ENCODE measurements at places on chromosomes 4 and X.

GRCh38 chrX:121000589-121000988 lies 15.0 kb upstream of the CT47A1 start:
- no peak for DNase-seq

GRCh38 chrX:11474576-11474975 lies 181.4 kb downstream of the AMELX start:
- no peak for DNase-seq

DNA sequence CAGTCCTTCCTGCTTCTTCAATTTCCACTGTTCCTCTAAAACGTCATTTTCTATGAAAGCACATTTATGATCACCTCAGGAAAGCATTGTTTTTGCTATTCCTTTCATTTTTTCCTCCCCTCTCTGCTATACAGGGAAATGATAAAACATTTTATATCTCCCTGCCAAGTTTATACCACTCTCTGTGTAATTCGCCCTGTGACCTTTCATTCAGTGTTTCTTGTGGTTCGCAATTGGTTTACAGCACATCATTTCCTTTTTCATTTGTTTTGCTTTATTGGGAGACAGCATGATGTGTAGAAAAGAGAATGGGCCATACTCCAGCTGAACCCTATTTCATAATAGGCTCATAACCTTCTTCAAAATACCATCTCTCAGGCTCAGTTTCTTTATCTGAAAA lies 99.9 kb upstream of the RAPGEF2 start:
- no peak for DNase-seq

GRCh38 chr4:86472377-86473019 lies 112.6 kb upstream of the MAPK10 start:
- DNase-seq: no peak

GRCh38 chr4:161252520-161253141 lies 911.2 kb downstream of the FSTL5 start:
- no peak for DNase-seq

DNA sequence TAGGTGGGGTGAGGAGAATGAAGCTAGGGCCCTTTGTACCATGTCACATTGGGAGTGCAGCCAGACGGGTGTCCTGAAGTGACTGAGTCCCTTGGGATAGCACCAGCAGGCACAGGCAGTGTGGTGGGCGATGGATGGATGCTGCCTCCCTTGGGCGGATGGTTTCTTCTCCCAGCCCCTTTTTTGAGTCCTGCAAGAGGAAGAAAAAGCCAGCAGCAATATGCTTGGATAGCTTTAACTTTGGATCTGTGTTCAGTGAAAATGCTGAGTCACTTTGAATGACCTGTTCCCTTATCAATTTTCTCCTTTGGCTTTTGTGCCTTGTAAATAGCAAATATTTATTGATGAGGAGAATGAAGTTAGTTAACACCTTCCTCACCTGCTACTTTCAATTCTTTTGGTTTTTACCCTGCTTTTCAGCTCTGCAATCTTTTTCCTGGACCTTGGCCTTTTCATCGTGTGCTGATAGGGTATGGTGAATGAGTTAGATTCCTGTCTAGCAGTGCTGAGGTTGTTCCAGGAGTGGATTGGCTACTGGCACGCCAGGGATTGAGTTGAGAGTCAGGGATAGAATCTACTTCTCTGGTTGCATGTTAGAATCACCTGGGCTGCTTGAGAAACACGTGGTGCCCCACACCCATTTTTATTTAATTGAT lies 10.2 kb downstream of the DCUN1D4 start:
- no peak for DNase-seq

DNA sequence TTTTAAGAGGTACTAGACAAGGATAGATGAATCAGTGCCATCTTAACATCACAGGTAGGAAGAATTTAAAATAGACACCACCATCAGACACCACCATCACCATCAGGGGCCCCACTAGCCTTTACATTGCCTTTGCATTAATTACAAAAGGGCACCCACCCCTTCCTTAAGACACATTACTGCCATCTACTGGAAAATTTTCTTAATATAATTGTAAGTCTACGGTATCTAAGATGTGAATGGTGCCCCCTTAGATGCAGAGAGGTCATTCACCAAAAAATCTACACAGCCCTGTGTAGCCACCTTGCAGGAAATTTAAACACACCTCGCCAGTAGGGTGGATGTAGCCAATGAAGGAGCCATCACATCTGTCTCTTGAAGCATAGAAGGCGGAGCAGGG lies 184.1 kb downstream of the MID1IP1 start:
- no peak for DNase-seq

GRCh38 chrX:149903889-149904748 lies 23.1 kb downstream of the MAGEA8 start:
- no peak for DNase-seq

DNA sequence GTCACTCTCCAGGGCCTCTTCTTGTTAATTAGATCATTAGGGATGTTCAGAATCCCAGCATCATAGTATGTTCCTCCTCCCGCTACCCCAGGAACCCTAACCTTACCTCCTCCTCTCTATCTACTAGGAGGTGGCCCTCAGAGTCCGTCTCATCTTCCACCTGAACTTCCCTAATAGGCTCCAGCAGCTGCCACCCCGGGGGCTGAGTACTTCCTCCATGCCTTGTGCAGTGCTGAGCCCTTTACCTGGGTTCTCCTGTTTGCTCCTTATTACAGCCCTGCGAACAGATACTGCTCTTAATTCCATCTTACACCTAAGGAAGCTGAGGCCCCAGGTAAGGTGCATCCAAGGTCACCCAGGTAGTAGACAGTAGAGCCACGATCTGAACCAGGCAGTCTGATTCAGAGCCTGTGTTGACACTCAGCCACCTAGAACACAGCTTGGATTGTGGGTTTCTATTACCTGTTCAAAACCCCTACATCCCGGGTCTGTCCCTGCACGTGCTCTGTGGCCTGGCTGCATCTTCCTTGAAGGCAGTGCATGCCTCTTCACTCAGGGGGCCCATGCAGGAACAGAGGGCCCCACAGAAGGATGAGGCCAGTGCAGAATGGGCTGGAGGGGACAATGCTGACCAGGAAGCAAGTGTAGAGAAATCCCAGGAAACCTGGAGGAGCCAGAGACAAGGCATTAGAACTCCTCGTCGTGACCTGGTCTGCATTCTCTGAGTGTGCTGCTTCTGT lies 51.4 kb upstream of the MSANTD1 start:
- no peak for DNase-seq

- no peak for DNase-seq
Observed at GRCh38 chrX:117610049-117610448, 506.6 kb downstream of the KLHL13 start.

- DNase-seq: no peak
Observed at GRCh38 chr4:120557372-120557771, 365.2 kb downstream of the PRDM5 start.

DNA sequence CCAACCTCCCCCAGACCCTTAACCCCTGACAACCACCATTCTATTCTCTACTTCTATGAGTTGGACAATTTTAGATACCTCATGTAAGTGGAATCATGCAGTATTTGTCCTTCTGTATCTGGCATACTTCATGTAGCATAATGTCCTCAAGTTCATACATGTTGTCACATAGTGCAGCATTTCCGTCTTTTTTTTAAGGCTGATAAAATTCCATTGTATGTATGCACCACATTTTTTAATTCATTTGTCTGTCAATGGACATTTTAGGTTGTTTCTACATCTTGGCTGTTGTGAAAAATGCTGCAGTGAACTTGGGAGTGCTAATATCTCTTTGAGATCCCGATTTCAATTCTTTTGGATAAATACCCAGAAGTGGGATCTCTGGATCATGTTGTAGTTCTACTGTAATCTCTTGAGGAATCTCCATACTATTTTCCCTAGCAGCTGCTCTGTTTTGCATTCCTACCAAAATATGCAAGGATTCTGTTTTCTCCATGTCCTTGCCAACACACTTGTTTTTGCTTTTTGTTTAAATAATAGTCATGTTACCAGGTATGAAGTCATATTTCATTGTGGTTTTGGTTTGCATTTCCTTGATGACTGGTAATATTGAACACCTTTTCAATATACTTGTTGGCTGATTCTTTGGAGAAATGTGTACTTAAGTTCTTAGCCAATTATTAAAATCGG lies 48.8 kb upstream of the ADAD1 start:
- no peak for DNase-seq

DNA sequence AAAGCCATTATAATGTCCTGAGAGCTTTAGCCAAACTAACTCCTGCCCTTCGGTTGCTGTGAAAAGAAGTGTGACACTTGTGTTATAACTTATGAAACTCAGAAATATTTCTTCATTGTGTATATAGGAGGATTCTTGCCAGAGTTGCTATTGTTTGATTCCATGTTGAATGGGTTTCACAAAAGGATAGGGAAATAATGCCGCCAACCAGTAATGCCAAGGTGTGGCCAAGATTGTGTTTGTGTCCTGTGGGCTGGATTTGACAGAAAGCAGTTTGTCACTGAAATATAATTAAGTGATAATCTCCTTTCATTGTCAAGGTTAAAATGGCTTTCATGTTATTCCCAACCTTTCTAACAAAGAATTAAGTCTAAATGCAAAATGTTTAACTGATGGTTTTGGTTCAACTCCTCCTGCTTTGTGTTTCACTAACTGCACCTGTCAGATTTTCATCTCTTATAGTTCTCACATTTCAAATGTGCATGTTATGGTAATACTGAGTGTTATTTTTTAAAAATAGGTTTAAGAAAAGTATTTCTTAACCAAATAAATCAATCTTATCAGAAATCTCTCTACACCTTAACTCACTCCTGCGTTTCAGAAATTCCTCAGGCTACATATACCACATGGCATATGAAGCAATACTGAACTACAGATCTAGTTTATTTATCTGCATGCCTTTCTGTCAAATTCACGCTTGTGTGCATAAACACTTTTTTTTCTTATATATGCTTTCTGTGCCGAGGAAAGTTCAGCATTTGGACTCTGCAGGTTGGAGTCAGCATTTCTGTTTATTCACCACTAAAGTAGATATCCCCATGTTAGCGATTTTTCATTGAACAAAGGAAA lies at the start of gene CLDN22:
TSS of gene CLDN22 (minus strand) at position 66 of the 849 bp plus-strand sequence. CDS start at position 8, 58 bp downstream.
- DNase-seq: no peak

- DNase-seq: no peak
Observed at GRCh38 chr4:83114576-83114975, at the start of gene PLAC8. PLAC8 (minus strand) TSS chr4:83114729; CDS start chr4:83107921, 6,808 bp downstream.

DNA sequence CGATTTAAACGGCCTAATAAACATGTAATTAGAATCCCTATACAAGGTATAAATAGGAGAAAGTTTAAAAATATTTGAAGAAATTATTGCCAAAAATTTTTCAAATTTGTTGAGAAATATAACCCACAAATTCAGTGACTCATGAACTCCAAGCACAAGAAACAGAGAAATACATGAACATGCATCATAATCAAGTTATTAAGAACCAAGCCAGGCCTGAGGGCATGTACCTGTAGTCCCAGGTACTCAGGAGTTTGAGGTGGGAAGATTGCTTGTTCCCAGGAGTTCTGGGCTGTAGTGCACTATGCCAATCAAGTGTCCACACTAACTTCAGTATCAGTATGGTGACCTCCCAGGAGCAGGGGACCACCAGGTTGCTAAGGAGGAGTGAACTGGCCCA lies 341.9 kb downstream of the CAMK2D start:
- no peak for DNase-seq
